ENCODE measurements at places on chromosomes 5 and 9.

DNA sequence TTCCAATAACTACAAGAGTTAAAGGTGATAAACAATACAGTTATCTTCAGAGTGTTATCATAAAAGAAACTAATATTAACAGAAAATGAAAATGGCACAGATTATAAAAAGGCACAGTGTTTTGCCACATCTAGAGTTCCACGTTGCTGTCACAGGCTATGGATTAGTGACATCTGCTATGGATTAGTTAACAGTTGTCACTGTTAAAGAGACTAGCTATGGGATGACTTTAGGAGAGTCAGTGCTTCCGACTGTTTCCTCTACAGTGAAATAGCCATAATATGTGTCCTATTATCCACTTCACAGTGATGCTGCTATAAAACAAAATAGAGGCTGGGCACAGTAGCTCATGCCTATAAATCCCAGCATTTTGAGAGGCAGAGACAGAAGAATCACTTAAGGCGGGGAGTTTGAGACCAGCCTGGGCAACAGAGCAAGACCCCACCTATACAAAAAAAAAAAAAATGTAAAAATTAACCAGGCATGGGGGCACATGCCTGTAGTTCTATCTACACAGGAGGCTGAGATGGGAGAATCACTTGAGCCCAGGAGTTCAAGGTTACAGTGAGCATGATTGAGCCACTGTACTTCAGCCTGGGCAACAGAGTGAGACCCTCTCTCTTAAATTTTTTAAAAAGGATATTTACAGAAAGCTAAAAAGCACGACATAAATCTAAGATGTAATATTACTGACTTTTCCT is 19.7 kb downstream of the MAPKAP1 start:
- no peak for DNase-seq

DNA sequence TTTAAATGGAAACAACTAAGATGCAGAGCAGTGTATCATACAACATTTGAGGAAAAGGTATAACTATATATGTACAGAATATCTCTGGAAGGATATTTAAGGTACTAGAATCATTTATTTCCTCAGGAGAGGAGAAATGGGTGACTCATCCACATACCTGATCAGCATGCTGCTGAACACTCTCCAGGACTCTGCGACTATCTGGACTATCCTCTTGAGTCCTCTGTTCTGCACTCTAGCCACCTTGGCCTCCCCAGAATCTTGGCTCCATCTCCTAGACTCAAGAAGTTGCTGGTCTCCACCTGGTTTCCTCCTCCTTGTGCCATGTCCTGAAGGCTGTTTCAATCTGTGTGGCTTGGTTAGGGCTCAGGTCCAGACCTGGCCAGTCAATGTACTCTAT is 8.8 kb upstream of the PRDM6 start:
- DNase-seq, result no peak

DNA sequence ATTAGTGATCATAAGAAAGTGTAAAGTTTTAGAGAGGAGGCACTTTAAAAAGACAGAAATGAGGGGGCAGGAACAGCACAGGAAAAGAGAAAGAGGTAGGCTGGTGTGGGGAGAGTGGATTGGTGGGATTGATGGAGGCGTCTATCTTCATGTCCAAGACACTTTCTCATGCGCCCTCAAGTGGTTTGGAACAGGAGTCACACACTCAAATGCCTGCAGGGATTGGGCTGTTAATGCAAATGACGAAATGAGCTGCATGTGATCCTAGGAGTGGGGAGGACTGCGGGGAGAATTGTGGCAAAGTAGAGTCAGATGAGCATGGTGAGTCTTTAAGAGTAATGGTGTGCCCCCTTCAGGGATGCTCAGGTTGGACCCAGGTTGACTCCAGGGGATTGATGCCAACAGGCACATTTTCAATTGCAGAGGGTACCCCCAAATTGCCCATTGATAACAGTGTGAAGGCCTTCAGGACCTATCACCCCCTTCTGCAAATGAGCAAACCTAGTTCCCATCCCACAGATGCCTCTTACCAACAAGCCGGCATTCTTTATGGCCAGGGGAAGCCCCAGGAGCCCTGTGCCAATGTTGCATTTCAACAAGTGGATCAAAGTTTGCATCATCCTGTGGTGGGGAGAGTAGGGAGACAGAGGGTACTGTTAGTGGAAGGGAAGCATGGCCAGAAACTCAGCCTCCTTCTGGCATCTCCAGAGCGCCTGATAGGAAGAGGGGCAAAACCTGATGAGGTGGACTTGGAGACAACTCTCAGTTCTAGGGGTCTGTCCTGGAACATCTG is 5.3 kb downstream of the SLC36A3 start:
- DNase-seq, result no peak

GRCh38 chr9:113293285-113293878 is 9.8 kb downstream of the RNF183 start:
- DNase-seq, result peak; percentile 25

- DNase-seq, result peak; percentile 70
Observed at GRCh38 chr5:10691826-10692785, 68.9 kb downstream of the DAP start.

DNA sequence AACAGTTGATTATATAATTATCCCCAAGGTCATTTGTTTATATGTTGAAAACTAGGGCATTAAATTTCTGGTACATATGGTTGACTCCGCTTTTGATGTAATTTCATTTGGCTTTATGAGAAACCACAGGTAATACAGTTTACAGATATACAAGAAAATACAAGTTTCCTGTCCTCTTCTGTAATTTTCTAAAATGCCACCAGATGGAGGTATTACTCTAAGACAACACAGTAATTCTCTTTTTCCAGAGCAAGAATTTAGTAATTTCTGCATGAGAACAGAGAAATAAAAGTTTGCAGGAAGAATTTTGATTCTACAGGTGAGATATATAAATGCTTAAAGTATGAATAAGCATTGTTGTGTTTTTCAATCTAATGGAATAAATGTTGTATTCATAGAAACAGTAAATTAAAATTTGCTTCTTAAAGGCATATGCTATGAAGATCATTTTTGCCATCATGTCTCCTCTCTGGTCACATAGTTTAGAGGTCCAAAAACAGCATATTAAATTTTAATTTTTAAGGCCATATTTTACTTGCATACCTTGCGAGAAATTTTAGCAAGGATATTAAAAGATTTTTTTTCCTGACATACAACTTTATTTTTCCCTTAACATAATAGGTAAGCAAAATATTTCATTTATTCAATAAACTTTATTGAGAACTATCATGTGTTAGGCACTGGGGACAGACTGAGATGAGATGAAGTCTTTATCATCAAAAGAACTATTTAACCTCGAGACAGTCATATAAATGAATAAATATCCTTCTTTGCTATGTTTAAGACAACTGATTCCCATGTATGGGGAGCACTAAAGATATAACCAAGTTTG is 22.7 kb downstream of the CHD1 start:
- DNase-seq, result no peak

GRCh38 chr5:8396246-8396645 is 527.3 kb downstream of the MTRR start:
- peak; percentile 30 for DNase-seq

GRCh38 chr5:36305571-36306326 is 4.0 kb upstream of the RANBP3L start:
- DNase-seq, result peak; percentile 28

DNA sequence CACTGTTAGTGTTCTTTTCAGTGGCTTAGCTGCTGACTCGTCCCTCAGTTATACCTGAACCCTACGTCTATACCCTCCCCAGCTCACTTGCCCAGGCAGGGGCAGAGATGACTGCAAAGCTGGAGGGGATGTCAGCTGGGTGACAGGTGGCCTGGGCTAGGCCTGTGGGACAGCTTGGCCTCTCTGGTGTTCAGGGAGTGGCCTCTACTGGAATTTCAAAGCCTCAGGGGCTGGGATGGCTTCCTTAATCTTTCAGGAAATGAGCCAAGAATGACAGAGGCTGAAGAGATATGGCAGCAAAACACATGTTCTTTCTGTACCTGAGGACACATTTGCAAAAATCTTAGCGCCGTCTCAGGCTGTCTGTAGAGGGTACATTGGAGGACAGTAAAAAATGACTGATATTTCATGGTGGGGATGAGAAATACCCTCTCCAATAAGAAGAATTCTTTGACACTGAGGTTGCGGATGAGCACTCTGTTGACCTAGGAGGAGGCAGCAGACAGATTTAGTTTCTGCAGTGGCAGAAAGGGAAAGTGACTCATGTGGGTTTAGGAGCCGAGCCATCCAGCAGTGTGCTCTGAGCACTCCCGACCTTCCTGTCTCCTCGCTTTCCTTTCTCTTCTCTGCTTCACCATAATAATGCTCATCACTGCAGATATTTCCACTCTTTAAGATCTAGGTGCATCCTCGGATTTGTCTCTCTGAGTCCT is 54.4 kb downstream of the ENTREP1 start:
- DNase-seq, result peak; percentile 49

DNA sequence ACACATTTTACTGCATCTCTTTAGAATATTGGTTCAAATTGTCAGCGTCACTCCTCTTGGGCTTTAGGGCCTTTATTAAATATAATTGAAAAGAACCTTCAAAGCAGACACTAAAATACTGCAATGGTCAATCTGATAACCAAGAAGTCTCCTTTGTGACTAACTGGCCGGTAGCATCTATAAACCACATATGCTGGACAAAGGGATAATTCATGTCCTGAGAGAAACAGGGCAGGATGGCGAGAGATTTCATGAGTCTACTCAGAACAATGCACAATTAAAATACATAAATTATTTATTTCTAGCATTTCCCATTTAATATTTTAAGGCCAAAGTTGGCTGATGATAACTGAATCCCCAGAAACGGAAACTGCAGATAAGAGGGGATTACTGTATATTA is 1083.4 kb upstream of the CDH18 start:
- DNase-seq, result no peak

DNA sequence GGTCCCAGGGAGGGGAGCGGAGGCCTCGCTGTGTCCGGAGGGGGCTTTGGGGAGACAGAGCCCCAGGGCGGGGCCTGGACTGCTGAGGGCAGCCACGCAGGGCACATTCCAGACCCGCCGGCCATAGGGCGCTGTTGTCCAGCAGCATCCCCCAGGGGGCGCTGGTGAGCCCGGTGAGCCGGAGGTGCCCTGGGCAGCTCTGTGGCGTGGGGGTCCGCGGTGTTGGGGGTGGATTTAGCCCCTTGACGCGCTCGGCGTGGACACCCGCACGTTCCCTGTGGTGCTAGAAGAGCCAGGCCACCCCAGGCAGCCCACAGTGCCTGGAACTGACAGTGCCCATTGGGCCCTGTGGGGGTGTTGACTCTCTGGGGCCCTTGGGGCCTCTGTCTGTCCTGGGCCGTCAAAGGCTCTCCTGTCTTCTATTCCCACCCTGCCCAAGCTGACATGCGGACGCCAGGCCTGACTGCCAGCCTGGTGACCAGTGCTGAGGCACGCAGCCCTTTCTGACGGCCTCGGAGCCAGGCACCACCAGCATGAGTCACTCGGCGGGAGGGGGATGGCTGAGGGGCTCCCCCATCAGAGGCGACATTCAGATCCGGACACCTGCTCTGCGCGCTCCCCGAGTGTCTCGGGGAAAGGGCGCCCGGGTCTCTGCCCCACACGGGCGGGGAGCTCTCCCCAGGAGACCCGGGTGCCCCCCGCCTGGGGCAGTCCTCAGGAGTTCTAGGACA is 23.9 kb downstream of the TPPP start:
- DNase-seq, result no peak

DNA sequence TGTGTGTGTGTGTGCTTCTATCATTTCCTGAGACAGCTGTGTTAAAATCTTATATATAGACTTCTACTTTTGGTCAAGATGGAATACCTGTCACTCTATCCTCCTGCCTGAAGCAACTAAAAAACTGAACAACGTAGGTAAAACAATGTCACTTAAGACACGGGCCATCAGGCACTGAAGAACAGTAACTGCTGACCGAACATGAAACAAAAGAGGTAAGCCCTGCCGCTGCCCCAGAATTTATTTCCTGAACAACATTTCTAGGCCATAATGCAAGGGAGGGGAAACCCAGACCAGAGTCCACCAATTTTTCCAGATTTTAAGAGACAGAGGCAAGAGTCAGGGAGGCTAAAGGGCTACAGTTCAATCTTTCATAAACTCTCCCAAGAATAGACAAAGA is 156.0 kb downstream of the CDC42SE2 start:
- DNase-seq, result no peak

- no peak for DNase-seq
Observed at GRCh38 chr5:150266871-150267291, 22.7 kb downstream of the CAMK2A start.

GRCh38 chr9:88988796-88989641 is 2.2 kb upstream of the S1PR3 start:
- DNase-seq, result peak; percentile 32

- no peak for DNase-seq
Observed at GRCh38 chr5:113215401-113216060, 219.3 kb downstream of the TSSK1B start.

DNA sequence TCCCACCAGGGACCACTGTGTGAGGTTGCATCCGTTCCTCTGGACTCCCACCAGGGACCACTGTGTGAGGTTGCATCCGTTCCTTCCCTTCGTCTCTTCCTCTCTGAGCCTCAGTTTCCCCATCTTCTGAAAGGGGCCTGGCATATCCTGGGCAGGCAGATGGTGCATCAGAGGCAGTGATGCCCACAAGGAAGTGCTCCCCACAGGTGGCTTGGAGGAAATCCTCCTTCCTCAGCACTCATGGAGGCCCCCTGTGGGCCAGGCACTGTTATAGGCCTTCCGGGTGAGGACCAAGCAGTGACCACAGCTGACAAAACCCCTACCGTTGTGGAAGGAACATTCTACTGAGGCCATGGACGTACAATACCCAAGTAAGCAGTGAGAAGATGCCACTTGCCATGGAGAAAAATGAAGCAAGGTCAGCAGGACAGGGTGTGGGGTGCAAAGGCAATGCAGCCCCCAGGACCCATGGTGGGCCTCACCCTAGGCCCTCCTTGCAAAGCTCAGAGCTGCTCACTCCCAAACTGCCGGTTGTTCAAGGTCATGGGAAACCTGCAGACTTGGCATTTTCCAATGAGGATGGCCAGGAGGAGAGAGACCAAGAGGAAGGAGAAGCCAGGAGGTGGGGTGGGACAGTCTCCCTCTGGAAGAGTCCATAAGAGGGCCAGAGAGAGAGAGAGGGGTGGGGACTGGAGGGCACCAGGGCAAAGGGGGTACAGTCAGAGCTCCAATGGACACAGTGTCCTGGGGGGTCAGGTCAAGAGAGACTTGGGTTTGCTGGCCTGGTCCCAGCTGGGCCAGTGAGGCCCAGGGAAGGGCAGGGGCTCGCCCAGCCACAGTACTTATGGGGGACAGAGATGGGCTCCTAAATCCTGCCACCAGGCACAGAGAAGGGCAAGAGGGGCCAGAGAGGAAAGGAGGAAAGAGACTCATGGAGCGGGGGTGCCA is 51.1 kb downstream of the C9orf50 start:
- no peak for DNase-seq

GRCh38 chr9:116493183-116493860 is 193.8 kb upstream of the TRIM32 start:
- DNase-seq, result no peak

GRCh38 chr9:121685795-121686377 is 34.5 kb downstream of the DAB2IP start:
- DNase-seq, result no peak

DNA sequence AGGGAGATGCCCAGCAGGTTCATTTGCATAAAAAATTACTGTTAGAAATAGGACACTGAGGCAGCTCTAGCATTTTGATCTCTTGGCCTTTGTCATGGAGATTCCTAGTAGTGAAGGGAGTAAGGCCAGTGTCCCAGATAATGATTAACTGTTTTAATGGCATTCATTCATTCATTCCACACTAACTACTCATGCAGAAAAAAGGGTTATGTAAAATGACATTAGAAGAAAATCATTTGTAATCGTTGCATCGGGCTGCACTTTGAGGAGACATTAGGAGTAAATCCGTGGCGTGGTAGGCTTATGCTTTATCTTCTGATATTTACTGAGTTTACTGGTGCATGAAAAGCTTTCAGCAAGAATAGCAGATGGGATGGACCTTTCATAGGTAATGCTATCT is 82.6 kb upstream of the GRHPR start:
- no peak for DNase-seq
